Tongue (tissue), 3 donors: ENCODE measurements at places on chromosomes 3 and 15.

- DNase-seq, result no peak
Observed at GRCh38 chr3:21621181-21621651, 129.8 kb downstream of the ZNF385D start.

GRCh38 chr3:129239991-129240390 is 9.4 kb upstream of the COPG1 start:
- DNase-seq, result no peak

DNA sequence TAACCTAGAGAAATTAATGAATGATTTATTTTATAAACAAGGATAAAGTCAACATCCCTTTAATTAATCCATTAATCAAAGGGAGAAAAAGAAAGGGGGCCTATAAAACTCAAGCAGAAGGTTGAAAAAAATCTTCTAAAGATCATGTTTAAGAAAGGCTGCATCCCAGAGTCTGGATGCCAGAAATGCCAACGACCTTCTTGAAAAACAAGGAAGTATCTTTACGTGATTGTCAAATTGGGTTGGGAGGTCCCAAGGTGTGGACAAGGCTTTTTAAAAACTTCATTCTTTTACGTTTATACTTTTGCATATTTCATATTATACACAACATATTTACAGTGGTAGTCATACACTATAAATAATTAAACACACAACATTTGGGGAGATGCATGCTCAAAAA is 1.6 kb downstream of the GOLGB1 start:
- DNase-seq, result no peak

DNA sequence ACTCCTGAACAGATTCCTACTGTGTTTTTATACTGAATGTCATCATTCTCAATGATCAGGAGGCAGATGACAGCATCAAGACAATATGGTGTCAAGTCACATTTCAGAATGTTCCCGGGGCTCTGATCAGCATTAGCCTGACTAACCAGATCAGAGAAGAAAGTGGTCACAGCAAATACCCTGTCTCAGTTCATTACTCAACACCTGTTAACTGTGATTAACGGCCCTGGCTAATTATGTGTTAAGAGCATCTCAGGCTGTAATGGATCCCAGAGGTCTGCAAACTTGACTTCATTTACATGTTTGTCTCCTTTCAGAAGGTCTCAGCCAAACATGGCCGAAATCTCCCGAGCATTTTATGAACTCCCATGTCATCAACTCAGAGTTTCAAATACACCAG is 833.7 kb downstream of the FHIT start:
- no peak for DNase-seq

DNA sequence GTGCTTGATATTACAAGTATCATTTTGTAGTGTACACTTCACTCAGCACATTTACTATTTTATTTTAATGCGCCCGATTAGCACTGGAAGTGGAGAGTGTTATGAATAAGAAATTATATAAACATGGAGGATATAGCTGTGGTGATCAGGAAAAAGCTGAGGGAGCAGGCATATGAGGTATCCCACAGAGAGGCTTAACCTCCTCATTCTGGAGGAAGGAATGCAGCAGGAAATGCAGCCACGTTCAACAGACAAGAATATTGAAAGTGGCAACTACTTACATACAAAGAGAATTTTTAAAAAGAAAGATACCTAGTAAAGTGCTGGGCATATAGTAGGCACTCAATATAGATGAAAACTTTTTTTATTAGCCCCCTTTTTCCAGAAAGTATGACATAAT is 166.0 kb upstream of the SATB1 start:
- no peak for DNase-seq

DNA sequence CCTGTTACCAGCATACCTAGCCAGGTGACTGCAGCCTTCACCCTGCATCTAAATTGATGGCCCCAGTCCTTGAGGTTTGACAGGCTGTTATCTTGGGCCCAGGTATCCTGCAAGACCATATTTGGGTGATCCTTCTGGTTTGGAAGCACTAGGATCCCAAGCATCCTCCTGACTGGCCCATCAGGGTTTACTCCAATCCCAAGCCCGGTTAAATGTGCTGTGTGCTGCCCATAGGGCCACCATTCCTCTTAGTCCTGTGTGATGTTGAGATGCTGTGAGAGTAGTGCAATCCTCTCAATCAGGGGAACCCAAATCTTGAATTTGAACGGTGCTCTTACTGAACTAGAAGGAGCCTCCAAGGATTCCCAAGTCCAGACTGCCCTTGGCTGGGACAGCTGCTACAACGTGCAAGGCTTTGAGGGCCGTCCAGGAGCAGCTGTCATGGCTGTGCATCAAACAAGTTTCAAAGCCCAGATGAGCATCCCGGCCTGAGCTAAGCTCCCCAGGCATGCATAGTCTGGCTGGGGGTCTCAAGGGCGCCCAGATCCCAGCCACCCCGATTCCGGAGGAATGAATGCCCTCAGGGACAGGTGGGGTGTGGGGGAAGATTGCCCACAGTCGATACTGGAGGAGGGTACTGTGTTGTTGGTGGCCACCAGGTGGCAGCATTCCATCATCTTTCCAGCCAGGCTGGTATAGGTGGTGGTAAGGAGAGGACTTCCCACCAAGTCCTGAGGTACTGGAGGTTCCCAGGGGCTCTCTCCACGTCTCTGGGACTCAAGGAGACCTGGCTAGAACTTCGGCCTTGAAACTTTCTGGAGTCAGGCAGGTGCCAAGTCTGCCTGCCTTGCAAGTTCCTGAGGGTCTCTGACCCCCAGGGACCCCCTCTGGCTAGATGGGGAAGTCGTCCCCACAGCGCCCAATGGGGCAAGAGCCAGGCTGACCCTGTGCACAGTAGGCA is 32.6 kb downstream of the RBM5 start:
- peak; percentile 91 for DNase-seq

DNA sequence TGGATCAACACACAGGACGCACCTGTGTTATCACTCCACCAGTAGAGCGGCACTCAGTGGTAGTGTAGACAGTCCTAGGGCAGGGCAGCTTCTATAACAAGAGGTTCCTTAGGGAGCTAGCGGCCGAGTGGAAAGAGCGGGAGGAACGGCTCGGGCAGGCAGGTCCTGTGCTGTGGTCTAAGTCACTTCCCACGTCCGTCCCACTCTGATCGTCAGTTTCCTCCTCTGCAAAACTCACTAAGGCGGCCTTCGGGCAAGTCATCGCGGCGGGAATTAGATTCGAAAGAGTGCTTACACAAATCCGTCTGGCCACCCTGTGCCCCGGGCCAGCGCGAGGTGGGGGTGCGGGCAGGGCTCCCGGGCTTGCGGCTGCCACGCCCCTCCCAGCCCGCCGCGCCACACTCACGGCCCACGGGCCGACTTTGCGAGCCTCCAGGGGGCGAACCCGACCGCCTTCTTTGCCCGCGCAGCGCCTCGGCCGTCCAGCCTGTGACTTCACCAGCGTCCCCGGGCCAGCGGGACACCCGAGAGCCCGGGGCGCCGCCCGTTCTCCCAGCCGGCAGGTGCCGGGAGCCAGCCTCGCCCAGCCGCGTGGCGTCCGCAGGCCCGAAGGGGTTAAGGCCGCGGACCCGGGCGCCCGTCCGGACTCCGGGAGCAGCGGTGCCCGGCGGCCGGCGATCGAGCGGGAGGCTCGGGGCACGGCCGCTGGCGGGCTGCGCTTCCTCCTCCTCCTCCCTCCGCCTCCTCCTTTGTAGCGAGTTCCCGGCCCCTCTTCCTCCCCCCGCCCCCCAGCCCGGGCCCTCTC is 416 bp upstream of the CORO2B start:
- peak; percentile 78 for DNase-seq

DNA sequence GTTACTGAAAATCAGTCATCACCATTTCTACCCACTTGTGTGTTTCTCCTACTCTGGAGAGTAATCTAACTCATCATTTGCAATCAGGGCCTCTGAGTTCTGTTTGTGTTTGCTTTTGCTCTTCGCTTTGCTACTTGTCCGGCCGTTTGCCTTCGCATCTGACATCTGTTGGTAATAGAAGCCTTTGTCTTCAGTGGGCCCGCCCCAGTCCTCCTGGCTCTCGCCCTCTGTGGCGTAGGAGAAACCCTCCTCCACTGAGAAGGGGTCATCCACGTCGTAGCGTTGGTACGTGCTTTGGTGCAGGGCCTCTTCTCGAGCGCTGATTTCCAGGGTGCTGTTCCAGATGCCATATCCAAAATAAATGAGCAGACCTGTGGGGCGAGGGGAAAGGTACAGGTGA is 48.3 kb downstream of the CLDN11 start:
- DNase-seq, result peak; percentile 22

- no peak for DNase-seq
Observed at GRCh38 chr15:40082195-40082883, 26.3 kb downstream of the BMF start.

DNA sequence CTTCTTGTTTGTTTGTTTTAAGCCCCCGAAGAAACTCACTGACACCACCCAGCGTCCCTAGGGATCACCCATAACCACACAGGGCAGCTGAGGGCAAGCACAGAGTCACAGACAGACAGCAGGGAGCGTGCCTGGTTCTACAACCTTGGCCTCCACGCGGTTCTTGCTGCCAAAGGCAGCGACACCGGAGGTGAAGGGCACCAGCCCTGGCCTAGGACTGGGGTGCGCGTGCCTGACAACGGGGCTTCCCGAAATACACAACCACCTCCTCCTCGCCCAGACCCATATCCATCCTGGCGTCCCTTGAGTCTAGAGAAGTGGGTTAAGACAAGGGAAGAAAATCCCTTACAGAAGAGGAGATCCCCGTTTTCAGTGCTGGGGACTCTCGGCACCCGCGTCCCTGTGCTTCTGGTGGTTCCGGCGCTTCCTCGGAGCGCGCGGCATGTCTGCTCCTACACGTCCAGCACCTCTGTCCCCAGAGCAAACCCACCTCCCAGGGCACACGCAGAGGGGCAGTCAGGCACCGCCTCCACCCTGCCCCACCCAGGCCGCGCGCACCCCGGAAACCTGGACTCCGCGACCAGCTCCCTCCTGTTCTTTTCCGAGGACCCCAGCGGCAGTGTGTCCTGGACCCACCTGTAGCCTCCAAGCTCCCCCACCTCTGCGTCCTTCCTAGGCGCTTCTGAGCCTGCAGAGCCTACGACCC is 911 bp downstream of the RFTN1 start:
- no peak for DNase-seq

- DNase-seq, result no peak
Observed at GRCh38 chr15:83926116-83926515, 272.2 kb downstream of the ADAMTSL3 start.

GRCh38 chr3:126295407-126295939 is 61.7 kb downstream of the KLF15 start:
- DNase-seq, result no peak
